HepG2 (cell line): ENCODE measurements at places on chromosomes 1 and 21.
A peak's percentile ranks its signal among the peaks of the same experiment; 100 is the strongest.

DNA sequence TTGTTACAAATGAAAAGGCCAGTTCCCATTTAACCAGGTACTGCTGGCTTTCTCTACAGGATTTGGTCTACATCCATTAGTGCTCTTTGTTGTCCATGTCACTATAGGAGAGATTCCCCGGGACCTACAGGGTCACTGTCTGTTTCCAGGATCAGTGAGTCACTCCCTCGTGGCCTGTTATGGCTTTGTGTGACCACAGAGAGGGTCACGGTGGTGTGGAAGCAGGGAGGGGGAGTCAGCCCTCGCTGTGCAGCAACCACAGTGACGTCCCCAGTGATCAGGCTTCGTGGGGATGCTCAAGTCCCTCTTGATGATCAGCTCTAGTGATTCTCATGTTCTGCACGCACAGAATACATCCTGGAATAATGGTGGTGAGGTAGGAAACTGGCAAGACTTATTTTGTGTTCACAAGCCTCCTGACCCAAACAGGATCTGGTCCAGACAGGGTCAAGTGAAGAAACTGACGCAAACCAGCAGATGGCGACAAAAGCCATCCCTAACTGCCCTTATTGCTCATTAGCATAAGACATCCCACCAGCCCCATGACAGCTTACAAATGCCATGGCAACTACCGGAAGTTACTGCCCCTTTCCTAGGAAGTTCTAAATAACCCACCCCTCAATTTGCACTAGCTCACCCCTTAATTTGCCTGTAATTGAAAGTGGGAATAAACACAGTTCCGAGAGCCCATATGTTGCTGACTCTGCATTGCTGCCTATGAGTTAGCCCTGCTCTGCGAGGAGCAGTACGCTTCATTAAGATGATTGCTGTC lies 98.5 kb downstream of the DISC1 start:
- H3K27me3 ChIP-seq, result no peaks in the 10 kb centered on the region
- H3K36me3 ChIP-seq, result no peaks in the 10 kb centered on the region; the same call in 2 of the 3 replicates
- no peak overlapping the region for H3K27ac ChIP-seq
- H3K4me1 ChIP-seq, result 0 out of 2 replicates have a peak, but pooled peaks cover 6% of the 10 kb centered on the region
- DNase-seq, result peak; percentile 57

DNA sequence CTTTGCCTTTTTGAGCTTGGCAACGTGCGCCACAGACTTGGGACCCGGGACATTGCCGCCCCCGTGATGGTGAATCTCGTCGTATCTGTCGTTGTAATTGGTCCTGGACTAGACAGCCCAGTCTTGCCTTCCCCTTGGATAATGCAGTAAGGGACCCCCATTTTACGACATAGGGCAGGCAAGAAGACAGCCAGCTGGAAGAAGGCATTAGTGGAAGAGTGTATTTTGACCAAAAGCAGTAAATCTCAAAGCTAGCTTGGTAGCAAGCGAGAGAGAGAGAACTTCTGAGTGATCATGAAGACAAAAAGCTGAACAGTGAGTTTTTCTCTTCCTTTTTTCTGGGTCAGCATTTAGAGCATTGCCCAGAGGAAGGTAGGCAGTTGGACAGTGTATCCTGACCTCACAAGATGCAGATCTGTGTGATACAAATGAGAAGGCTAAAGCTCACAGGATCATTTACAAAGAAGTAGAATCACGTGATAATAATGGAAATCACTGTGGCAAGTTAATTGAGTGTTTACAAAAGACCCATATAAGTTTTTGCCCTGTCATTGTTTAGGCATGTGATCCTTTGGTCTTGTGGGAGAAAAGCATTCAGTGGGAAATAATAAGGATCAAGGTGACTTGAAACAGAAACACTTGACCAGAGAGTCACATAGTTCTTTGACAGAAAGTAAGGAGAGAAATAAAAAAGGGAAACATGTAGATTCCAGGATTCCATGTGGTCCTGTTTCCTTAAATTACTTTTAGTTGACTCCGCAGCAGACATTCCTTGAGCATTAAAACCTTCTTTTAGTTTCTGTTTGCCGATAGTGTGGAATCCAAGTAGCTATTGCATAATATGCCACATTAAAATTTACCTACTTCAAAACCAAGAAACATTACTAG lies 66.3 kb downstream of the CNST start:
- H3K27ac ChIP-seq, result no peak overlapping the region
- peaks cover 28% of the 10 kb centered on the region; the same call in 2 of the 3 replicates for H3K36me3 ChIP-seq
- H3K4me1 ChIP-seq, result no peaks in the 10 kb centered on the region
- DNase-seq, result no peak
- no peak overlapping the region for H3K4me3 ChIP-seq

GRCh38 chr1:37794372-37795339 lies 1.0 kb downstream of the MANEAL start:
- DNase-seq, result no peak
- H3K27me3 ChIP-seq, result no peaks in the 10 kb centered on the region; the same call in 1 of the 2 replicates
- peaks cover 24% of the 10 kb centered on the region for H3K4me1 ChIP-seq
- peak overlapping the region; percentile 9 for H3K27ac ChIP-seq

DNA sequence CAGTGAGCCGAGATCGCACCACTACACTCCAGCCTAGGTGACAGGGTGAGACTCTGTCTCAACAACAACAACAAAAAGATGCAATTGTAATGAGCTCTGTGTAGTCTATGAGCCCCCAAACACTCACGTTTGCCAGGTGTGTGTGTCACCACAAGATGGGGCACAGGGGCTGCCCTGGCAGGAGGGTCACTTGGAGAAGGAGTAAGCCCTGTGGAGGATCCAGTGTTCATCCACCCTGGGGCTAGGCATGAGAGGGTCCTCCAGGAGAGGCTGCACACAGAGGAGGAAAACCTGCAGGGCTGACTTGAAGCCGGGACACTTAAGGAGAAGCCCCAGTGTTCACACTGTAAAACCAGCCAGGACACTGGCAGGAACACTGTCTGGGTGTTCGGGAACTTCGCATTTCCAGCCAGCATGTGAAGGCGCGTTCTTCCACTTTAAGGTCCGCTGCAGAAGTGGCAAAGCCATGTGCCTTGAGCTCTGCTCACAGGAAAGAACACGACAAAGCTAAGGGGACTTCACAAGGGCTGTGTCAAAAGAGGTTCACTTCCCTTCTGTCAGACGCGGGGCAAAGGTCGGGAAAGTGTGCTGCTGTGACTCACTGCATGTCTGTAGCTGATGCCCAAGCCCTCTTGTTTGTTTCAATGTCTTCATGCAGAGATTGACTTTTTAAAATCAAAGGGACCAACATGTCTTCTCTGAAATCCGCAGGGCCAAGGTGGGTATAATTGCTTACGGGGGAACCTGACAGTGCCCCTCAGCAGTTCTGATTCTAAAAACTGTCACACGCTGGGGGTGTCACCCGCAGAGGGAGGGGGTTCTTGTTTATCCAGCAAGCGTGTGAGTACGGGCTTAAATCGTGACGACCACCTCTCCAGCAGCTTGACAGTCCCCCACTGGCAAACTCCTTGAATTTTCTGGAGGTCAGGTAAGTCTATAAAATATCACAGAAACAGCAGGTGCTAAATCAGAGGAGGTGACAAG lies 102.8 kb downstream of the RIPK4 start:
- peaks cover 24% of the 10 kb centered on the region for H3K4me1 ChIP-seq
- no peaks in the 10 kb centered on the region for H3K36me3 ChIP-seq
- H3K4me3 ChIP-seq, result peak overlapping the region; percentile 4; the same call in 1 of the 2 replicates
- H3K27ac ChIP-seq, result no peak overlapping the region

DNA sequence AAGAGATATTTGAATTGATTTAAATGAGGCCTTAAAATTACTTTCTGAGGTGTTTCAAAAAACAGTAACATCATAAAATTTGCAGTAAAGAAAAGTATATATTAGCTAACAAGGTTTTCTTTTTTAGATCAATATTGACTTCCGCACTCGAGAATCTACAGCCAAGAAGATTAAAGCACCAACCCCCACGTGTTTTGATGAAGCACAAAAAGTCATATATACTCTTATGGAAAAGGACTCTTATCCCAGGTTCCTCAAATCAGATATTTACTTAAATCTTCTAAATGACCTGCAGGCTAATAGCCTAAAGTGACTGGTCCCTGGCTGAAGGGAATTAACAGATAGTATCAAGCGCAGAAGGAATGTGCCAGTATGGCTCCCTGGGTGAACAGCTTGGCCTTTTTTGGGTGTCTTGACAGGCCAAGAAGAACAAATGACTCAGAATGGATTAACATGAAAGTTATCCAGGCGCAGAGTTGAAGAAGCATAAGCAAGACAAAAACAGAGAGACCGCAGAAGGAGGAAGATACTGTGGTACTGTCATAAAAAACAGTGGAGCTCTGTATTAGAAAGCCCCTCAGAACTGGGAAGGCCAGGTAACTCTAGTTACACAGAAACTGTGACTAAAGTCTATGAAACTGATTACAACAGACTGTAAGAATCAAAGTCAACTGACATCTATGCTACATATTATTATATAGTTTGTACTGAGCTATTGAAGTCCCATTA lies 3.6 kb downstream of the RGS1 start:
- no peaks in the 10 kb centered on the region for H3K27me3 ChIP-seq
- no peak for DNase-seq
- H3K27ac ChIP-seq, result no peak overlapping the region
- H3K4me1 ChIP-seq, result no peaks in the 10 kb centered on the region

DNA sequence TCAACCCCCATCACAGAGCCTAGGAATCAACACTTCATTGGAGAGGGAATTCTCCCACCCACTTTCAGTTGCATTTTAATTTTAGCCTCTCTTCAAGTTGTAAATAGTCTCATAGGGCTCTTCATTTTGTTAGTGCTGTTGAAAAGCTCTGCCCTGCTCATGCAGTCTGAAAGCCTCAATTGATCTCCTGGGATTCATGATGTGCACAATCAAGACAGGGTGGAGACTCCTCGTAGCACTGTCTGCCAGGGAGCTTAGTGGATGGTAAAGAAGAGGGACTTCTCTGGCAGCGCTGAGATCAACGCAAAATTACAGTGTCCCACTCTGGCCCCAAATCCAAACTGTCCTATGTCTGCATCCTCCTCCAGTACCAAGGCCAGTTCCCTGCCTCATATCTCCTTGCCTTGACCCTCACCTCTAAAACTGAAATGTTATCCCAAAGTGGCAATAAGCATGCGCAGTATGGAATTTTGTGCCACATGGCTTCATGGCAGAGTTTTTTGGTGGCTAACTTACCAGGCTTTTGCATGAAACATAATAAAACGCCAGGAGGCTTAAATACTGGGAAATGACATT lies 282.2 kb downstream of the CACNA1E start:
- H3K27me3 ChIP-seq, result no peaks in the 10 kb centered on the region
- no peak for DNase-seq
- H3K36me3 ChIP-seq, result no peaks in the 10 kb centered on the region
- no peaks in the 10 kb centered on the region for H3K4me1 ChIP-seq

DNA sequence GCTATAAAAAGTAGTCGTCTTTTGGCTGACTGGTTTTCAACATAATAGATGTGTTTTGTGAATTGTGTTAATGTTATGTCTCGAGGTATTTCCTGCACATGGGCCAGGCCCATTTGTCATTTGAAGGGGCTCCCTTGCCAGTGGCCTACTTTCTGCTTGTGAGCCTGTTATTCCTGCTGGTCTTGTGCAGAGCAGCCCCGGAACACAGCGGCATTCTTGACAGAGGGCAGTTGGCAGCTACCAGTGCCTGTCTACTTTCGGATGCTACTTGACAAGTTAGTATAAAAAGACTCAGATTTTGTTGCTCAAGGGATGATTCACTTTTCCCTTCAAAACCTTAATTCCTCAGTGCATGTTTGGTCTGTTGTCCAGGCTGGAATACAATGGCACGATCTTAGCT lies 28.5 kb downstream of the PGM1 start:
- H3K36me3 ChIP-seq, result peaks cover 13% of the 10 kb centered on the region
- no peak overlapping the region for H3K4me3 ChIP-seq
- no peak overlapping the region for H3K27ac ChIP-seq
- no peak for DNase-seq

- H3K36me3 ChIP-seq, result peaks cover 8% of the 10 kb centered on the region
- no peaks in the 10 kb centered on the region for H3K27me3 ChIP-seq
- no peak for DNase-seq
- H3K4me3 ChIP-seq, result no peak overlapping the region
These were observed 34.7 kb upstream of the EXOSC10 start for GRCh38 chr1:11134251-11134897.

GRCh38 chr1:68197891-68198290 lies 34.4 kb downstream of the WLS start:
- H3K4me3 ChIP-seq, result no peak overlapping the region
- peaks cover 18% of the 10 kb centered on the region for H3K4me1 ChIP-seq
- H3K36me3 ChIP-seq, result no peaks in the 10 kb centered on the region
- no peak overlapping the region for H3K27ac ChIP-seq
- peak; percentile 57 for DNase-seq
- H3K27me3 ChIP-seq, result no peaks in the 10 kb centered on the region

- no peak overlapping the region for H3K4me3 ChIP-seq
- H3K4me1 ChIP-seq, result peaks cover 15% of the 10 kb centered on the region
- no peaks in the 10 kb centered on the region for H3K36me3 ChIP-seq
- no peak for DNase-seq
- no peak overlapping the region for H3K27ac ChIP-seq
These were observed 99.5 kb downstream of the C4BPA start for GRCh38 chr1:207203541-207203940.
